Esophagus squamous epithelium (tissue), 5 donors: ENCODE measurements at places on chromosomes 3 and 15.

DNA sequence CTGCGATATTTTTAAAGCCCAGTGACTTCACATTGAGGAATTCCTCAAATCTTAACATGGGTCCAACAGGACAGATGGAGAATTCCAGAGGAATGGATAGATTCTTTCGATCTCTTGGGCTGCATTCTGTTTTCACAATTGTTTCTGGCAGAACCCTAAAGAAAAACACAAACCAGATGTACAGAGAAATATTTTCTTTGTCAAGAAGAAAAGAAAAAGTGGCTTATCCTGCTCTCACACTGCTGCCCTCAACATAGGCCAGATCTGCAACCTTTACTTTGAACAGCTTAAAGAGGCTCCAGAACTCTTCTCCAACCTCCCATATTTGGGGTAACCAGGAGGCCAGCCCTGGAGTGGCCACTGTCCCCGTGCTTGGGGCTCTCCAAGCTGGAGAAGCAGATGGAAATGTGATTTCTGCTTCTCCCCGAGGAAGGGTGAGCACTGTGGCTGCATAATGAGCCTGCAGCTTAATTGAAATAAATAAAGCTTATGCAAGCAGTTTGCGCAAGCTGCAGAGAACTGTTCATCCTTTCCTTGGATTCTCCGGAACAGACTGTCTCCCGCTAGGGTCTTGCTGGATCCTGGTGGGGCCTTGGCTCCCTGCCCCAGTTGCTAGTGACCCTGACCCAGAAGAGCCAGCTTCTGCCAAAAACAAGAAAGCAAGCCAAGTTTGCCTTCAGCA lies 453.2 kb upstream of the PROK2 start:
- DNase-seq: no peak

DNA sequence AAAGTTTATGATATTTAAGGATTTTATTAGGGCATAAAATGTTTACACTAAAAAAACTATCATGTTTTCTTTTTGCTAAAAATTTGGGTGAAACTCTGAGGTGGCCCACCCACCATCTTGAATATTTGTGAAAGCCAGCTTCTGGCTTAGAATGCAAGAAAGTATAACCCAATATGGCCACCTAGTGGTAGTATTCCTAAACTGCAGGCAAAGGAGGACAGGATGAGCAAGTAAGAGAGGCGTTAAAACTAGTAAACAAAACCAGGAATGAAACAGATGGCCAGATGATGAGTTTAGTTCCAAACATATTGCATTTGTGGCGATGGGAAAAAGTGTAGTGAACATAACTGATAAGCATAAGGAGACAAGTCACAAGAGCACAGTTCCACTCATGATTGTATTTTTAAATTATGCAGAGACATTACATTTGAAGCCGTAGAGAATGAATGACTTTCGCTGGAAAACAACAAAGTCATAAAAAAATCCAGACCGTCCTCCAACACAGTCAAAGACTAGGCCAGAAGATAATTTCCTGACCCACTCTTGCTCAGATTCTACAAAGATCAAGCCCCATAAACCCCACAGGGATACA lies 103.3 kb upstream of the PRTG start:
- no peak for DNase-seq

GRCh38 chr3:28125342-28125741 lies 116.1 kb upstream of the CMC1 start:
- no peak for DNase-seq

DNA sequence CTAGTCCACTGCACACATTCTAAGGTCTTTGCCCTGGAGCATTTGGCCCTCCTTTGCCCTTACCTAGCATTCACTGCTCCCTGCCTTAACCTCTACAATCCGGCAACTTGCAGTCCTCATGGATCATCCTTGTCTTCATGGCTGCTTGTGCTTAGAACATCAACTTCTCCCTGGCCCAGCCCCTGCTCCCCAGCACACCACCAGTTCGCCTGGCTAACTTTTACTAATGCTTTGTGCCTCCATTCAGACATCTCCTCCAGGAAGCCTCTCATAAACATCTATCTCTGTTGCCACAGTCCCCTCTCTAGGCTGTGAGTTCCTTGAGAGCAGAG lies 57.1 kb downstream of the AAGAB start:
- DNase-seq: no peak

DNA sequence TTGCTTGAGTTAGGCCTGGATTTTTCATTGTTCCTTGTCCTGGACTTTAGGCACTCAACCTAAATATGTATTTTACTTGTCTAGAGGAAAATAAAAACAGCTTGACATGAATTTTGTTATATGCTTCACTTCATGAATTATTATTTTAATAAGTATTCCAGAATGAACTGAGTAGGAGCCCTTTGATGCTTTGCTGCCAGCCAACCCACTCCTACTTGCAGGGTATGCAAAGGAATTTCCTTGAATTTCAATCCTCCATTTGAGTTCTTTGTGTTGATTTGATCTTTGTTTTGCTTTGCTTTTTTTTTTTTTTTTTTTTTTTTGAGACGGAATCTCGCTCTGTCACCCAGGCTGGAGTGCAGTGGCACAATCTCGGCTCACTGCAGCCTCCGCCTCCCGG lies 11.6 kb downstream of the ARL6IP5 start:
- no peak for DNase-seq

DNA sequence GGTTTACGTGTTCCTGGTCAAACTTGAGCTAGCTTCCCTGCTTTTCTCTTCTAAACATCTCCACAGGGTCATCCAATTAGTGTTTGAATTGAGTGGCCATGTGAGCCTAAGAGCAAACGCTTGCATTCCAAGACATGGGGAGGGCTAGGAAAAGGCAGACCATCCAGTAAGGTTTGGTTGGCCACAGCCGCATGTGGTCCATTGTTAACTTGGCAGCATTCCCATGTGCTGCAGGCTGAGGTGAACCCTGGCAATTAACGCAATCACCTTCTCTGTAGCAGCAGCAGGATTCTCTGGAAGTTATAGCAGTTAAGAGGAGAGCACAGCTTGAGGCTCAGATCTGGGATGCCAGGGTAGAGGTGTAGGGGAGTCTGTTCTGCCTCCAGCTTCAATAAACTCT lies 502.2 kb upstream of the LMCD1 start:
- no peak for DNase-seq

DNA sequence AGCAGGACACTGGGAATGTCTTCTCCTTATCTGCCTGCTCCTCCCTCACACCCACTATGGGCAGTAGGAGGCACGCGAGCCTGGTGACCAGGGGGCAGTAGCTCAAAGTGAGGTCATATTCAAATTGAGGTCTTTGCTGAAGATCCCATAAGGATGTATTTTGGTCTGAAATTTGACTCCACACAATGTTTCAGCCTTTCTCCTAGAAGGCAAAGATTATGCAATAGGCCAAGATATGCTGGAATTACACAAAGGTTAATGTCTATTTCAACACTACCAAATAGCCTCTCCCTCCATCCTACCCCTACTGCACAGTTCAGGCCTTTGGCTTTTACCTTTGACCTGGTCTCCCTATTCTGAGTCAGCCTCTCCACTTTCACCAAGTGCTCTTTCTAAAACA lies 203.0 kb downstream of the TIGIT start:
- DNase-seq: no peak

- no peak for DNase-seq
These were observed 87.8 kb downstream of the NECTIN3 start for GRCh38 chr3:111159391-111159790.

- DNase-seq: no peak
These were observed 87.0 kb upstream of the PPP2R3A start for GRCh38 chr3:135878501-135878900.

DNA sequence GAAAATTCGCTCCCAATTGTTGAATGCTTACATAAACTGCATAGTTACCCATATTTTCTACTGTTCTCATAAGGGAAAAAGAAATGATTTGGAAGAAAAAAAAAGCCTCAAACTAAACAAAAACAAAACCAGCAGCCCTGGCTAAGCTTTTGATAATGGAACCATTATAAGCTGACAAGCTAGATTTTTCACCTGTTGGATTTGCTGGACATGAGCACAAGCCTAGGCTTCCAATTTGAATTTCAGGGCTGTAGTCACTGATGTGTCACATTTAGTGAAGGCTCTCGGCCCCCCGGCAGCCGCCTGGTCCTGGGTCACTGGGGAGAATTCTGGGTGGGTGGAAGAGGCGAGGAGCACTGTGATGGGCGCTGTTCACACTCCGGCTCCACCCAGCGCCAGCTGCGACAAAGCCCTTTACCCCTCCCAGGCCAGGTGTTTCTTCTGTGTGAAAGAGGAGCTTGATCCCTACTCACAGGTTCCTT lies 4.6 kb downstream of the FBXL22 start:
- DNase-seq: no peak

GRCh38 chr3:179016979-179017670 lies 54.5 kb downstream of the ZMAT3 start:
- DNase-seq: no peak

DNA sequence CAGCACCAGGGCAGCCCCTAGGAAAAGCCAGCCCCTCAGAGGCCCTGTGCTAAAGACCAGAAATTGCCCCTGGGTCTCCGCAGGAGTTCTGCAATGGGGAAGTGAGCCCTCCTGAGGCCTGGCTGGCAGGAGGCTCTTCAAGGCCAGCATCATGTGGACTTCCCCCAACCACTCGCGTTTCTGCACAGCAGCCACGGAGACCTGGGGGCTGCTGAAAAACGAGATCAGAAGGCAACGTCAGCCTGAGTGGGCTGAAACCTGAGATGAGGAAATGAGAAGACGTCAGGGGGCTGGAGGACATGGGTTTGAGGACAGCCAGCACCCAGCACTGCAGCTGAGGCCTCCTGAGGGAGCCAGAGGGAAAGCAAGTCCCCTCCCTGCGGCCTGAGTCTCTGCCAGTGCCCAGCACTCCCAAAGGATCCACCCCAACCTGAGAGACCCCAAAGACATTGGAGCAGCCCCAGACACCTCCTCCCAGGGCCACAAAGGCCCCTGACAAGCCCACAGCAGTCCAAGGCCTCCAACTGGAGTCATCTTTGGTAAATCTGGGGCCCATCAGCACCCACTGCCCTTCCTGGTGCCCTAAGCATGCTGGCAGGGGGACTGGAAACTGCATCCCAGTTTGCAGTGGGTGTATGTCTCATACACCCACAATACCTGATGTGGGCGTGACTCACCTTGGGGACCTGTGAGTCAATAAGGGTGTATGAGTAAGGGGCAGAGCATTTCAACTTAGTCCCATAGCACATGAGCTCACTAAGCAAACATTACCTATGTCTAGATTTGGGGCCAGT lies 29.2 kb upstream of the CYP11A1 start:
- no peak for DNase-seq

DNA sequence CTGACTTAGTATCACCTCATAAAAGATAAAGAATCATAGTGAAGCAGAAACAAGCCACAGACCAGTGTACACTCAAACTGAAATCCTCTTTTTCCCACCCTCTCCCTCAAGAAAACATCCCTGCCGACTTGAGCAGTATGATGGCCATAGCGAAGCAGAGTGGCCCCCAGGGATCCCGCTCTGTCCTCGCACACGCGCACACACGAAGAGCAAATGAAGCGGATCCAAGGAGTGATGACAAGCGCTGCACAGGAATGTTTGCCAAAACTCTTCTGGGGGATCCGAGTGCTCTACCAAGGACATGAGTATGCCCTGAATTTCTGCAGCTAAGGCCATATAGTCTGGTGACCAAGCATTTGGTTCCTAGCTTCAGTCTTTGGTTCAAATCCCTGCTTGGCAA lies 134.5 kb upstream of the C2CD4B start:
- DNase-seq: no peak

DNA sequence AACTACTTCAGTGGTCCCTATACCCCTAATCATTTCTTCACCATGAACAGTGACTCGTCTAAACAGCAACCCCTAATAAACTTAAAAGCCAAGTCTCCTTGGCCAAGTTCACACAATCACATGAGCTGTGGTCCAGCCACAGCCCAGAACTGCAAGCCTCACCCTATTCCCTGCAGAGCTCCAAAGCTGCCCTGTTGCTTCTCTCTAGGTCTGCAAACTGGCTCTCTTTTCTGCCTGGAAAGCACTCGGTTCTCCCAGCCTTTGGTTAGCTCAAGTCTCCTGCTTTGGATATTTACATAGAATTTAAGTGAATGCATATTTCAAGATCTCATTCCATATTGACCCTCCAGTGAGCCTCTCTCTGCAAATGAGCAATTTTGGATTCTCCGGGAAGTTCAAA lies 107.0 kb downstream of the TOP2B start:
- no peak for DNase-seq

- no peak for DNase-seq
These were observed 17.9 kb downstream of the ABHD2 start for GRCh38 chr15:89106200-89106599.

DNA sequence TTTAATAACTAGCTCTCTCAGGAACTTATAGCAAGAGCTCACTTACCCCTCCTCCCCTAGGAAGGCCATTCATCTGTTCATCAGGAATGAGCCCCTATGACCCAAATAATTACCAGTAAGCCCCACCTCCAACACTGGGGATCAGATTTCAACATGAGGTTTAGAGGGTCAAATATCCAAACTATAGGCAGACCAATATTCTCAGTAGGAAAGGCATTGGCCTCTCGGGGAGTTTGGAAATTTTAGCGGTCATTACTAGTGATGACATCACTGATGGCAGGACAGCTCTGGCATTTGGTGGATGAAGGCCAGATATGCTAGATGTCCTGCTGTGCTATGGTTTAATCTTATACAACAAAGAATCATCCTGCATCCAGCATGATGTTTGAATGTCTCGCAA lies 15.2 kb upstream of the CD47 start:
- no peak for DNase-seq

GRCh38 chr3:186440891-186441290 lies 78.9 kb upstream of the DGKG start:
- no peak for DNase-seq

GRCh38 chr3:31802981-31803740 lies 177.9 kb downstream of the OSBPL10 start:
- DNase-seq: no peak

DNA sequence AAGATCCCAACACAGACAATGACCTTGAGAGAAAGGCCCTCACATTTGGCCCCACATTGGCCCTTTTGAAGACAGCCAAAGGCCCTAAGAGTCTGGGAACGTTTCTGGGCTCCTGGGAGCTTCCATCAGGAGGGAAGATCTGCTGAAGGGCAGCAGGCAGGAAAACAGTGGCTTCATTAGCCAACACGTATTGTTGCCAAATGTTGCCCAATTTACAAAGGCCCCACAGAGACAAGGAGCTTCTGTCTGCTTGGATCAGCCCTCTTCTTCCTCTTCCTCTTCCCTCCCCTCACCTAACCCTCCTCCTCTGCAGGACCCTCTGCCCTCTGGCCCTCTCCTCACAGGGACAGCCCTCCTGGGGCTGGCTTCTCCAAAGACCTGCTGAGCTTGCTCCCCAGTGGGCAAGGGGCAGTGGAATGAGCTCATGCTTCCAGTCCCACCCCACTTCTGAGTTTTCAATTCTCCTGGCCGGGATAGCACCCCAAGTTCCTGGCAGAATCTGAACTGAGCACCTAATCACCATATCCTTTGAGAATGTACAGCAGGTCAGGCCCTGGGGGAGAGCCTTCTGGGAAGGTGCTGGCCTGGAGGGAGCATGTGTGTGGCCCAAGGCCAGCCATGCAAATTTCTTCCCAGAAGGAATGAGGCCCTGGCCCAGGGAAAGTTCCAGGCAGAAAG lies 5.1 kb upstream of the LTF start:
- no peak for DNase-seq

- no peak for DNase-seq
These were observed 643.0 kb downstream of the TBL1XR1 start for GRCh38 chr3:176554264-176554663.

GRCh38 chr3:54533856-54534255 lies 394.0 kb downstream of the LRTM1 start:
- no peak for DNase-seq

GRCh38 chr3:43691120-43691995 lies 620 bp downstream of the ABHD5 start:
- no peak for DNase-seq

GRCh38 chr3:193831495-193832455 lies 238.8 kb downstream of the OPA1 start:
- DNase-seq: peak; percentile 9
